Bone marrow (tissue), 2 donors: ENCODE measurements at places on chromosomes 6 and 20.
A peak's percentile ranks its signal among the peaks of the same experiment; 100 is the strongest.

- no peak for DNase-seq
Observed at GRCh38 chr20:22464312-22465003, 119.9 kb downstream of the FOXA2 start.

DNA sequence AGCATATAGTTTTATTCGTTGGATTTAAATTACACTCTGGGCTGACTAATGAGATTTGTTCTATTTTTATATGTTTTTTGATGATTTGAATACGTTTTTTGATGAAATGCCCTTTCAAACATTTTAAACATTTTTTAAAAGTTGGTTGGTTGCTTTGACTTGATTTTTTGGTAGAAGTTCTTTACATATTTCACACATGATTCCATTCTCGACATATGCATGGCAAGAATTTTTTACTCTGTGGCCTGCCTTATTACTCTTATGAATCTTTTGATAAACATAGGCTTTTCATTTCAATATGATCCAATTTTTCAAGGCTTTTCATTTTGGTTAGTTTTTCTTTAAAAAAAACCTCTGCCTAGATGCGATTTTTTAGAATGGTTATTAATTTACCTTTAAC is 617.0 kb downstream of the RNF144B start:
- DNase-seq: no peak

DNA sequence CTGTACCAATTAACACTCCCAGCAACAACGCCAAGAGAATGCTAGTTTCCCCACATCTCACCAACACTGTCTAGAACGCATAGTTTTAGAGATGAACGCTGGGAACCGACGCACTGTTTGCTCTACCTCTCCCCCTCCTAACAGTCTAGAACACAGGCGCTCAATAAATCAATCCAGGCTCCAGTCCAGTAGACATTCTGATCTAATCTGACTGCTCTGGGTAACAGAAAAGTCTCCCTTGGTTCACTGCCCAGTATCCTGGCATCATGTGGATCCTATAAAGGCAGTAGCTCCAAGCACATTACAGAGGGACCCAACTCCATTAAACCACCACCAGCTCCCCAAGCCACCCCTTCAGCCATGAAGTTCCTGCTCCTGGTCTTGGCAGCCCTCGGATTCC is at the start of gene DEFB132:
DEFB132 (plus strand) TSS at position 306 of the 400 bp plus-strand sequence; CDS start at position 361, 55 bp downstream.
- no peak for DNase-seq

- DNase-seq: peak; percentile 34
Observed at GRCh38 chr20:4108495-4109306, 93.3 kb upstream of the RNF24 start.

GRCh38 chr6:113365191-113365590 is 492.0 kb upstream of the MARCKS start:
- DNase-seq: no peak

DNA sequence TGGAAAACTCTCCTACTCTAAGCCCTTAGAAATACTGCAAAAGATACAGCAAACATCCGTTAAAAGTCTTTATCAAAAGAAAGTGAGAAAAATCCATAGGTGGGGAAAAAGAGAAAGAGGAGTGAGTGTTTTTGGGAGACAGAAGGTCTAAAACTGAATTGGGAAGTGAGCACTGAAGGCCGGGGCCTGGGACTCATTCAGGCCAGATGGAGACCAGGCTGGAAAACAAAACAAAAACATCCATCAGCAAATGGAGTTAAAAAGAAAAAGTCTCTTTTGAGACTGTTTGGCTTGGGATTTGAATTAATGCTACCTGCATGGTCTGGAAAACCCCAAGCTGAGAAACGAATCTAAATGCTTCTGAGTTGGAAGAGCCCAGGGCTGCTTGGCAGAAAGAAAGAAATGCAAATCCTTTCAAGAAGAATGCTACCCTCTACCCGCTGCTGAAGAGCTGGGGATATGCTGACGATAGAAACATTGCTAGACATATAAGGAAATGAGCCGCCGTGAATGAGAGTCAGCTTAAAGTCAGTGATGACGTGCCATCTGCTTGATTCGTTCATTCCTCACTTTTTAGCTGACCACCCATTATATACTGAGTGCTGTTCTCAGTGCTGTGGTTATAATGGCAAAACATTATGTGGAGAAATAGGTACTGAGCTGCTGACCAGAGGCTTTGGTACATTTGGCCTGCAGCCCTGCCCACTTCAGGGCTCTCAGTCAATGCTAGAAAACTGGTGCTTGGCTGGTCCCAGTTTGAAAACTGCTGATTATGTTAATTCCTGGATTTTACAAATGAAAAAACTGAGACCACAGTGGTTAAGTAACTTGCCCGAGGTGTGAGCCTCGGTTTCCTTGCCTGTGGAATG is 28.0 kb upstream of the TULP4 start:
- DNase-seq: no peak

- no peak for DNase-seq
Observed at GRCh38 chr6:154157706-154158105, 118.7 kb downstream of the OPRM1 start.

- no peak for DNase-seq
Observed at GRCh38 chr20:13855613-13856012, 70.8 kb downstream of the NDUFAF5 start.

DNA sequence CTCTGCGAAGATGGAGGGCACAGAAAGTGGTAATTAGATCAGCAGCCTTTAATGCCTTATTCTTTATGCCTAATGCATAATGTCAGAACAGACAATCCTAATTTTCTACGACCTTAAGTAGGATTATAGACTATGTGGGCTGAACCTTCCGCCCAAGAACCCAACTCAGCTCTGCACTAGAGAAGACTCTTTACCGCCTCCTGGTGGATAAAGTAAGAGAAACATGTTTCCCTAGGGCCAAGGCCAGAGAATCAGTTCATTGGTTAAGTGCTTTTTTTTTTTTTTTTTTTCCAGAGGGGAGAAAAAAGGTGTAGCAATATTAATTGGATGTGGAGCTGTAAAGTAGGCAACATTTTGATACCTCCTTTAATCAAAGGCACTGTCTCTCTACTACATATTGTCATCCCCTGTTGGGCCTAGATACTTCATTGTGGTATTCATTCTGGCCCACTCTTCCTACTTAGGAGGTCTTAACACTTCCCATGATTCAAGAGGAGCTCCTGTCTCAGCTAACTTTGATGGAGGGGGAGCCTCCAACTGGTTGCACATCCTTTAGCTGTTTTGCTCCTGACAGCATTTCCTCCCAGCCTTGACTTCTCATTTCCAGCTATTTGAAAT is 124.9 kb upstream of the NRN1 start:
- no peak for DNase-seq

DNA sequence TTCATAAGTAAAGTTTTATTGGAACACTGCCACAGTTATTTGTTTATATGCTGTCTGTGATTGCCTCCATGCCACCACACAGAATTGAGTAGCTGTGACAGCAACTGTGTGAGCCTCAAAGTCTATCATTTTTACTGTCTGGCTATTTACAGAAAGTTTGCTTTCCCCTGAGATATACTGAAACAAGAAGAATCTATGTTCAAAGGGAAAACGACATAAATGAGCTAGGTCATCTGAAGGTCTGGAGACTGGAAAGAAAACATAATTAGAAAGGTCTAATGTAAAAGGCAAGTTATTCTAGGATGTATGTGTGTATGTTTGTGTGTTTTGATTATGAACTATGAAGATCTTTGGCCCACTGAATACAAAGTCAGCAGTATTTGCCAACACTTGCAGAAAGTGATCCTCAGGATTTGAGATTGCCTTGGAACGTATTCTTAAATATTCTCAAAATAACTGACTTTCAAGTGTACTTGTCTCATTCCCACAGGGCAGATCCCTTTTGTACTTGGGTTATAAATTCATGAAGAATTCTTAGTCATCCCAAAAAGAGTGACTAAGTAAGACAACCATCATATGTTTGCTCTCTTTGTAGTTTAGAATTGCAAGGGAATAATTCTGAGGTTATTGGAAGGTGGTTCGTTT is 677.7 kb downstream of the DOK5 start:
- no peak for DNase-seq

DNA sequence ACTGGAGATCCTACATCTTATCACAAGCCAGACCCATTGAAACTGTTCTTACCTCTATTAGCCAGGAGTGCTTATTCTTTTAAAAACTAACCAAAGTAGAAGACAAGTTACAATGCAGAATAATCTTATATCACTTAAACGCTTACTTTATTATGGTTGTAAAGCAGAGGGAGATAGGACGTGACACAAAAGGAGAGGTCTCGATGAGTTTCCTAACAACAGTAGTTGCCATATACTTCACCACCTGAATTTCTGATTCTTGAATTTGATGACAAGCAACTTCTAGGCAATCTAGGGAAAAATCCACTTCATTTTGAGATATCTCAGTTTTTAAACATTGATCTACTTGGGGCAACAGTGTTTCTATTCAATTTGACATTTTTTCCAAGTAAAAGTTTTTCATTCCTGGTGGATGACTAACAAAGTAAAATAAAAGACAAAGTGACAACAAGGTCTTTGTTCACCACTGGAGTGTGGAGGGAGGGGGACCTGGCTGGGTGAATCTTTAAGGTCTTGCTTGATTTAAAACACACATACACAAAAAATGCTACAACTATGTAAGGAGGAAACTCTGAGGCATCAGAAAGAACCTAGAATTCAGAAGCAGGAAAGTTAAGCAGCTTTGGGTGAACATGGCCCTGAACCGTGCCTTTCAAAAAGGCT is 110.9 kb downstream of the SMLR1 start:
- no peak for DNase-seq

- no peak for DNase-seq
Observed at GRCh38 chr6:158332237-158332636, 20.0 kb downstream of the TULP4 start.

DNA sequence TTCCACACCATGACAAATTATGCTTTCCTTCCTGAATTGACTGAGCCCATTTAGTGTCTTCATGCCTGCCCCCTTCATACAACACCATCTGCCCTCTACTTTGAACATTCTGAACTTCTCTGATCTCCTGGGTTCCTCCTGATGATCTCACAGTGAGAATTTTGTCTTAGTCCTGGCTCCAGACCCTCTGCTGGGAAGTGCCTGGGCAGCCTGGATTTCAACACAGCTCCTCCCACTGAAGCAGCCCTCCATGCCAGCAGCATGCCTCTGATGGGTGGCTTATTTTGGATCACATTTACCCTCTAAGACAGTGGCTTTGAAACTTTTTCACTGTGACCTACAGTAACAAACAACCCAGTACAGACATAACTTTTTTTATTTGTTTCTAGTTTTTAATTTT is 41.5 kb downstream of the DSE start:
- DNase-seq: no peak

DNA sequence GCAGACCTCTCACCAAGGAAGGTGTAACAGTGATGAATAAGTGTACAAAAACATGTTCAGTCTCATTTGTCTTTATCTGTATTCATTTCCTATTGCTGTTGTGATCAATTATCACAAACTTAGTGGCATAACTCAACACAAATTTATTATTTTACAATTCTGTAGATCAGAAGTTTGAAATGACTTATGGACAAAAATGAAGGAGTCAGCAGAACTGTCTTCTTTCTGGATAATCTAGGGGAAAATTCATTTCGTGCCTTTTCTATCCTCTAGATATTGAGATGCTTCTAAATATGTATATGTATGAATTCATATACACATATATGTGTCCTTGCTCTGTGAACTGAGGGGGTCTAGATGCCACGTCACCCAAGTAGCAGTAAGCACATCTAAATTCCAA is 663.1 kb upstream of the MARCKS start:
- no peak for DNase-seq

- no peak for DNase-seq
Observed at GRCh38 chr20:16917636-16918035, 169.5 kb downstream of the OTOR start.

DNA sequence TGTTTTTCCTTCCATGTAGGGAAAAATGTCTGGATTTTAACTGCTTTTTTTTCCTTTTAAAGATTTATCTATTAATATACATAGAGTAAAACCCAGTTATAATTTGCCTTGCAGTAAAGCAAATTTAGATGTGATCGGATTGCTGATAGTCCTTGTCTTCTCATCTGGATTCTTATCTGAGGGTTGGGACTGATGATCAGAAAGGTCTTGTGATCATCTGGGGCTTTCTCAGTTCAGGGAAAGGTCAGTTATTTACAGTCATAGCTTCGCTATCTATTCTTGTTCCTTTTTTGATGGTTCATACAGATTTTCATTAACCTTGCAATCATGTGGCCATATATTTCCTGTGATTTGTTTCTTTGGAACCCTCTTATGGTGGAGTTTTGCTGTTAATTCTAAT is 63.8 kb upstream of the CLDN20 start:
- DNase-seq: no peak

DNA sequence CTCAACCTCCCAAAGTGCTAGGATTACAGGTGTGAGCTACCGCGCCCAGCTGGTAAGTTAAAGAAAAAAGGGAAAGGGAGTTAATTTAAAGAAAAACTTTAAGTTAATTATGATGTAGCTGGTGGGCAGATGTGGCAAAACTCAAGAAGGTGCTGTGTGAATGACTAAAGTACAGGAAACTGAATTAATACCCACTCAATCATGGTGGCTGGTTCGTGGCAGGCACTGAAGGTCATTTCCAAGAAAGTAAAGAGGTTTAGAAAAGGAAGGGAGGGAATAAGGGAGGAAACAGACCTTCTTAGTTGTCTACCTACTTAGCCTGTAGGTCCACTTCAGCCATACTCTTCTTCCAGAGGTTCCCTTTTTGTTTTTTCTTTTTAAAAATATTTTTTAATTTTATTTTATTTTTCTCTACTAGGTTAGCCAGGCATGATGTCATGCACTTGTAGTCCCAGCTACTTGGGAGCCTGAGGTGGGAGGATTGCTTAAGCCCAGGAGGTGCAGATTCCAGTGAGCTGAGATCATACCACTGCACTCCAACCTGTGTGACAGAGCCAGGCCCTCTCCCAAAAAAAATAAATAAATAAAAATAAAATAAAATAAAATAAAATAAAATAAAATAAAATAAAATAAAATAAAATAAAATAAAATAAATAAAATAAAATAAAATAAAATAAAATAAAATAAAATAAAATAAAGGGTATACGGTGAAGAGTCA is 11.9 kb upstream of the TGM3 start:
- DNase-seq: no peak

- peak; percentile 62 for DNase-seq
Observed at GRCh38 chr20:48822879-48823385, 4.9 kb downstream of the PREX1 start.

DNA sequence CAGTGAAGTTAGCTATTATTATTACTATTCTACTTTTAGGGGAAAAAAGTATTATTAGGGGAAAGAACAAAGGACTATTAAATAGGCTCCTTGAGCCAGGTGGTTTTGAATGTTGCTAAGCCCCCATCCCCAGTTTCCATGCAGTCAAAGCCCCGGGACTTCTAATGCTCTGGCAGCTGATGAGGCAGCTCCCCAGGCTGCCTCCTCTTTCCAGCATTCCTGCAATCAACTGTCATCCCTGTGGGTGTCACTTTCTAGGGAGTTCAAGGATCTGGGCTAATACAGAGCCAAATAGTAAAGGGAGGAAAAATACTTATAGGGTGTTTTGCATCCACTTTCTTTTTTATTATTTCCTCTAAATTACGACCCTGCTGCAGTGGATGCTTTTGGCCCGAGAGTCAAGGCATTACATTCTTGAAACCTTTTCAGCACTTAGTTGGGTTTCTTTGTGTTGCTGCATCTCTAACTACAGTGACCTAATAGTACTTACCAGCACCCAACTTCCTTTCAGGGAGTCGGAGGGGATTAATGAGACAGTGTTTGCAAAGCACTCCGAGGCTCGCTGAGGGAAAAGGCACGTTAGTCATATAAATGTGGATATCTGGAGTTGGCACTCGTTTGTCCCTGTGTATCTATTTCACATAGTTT is 303.9 kb upstream of the MAP3K7 start:
- DNase-seq: no peak

- DNase-seq: no peak
Observed at GRCh38 chr20:53937339-53937741, 133.1 kb downstream of the BCAS1 start.
